Thoracic aorta (tissue), 2 donors: ENCODE measurements at places on chromosomes 12 and 14.

GRCh38 chr12:75782069-75782581 is 249.5 kb downstream of the PHLDA1 start:
- no peak for DNase-seq

DNA sequence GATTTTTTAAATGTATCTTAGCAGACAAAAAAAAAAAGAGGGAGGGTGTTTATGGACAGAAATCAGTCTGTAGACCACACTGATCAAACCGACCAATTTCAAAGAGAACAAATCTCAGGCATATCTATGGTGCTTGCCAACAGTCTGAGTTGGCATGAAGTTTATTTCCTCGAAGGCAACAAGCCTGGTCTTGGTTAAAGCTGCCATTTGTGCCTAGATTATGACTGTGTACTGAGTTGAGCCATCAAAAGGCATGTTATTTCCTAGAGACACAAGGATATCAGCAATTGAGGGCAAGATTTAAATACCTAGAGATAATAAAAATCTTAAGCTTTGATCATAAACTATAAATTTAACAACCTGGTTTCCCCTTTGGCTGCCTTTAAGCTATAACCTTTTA is 119.2 kb downstream of the SLC2A13 start:
- DNase-seq = no peak

GRCh38 chr14:21210023-21210422 is 54.2 kb upstream of the OR5AU1 start:
- DNase-seq = no peak

DNA sequence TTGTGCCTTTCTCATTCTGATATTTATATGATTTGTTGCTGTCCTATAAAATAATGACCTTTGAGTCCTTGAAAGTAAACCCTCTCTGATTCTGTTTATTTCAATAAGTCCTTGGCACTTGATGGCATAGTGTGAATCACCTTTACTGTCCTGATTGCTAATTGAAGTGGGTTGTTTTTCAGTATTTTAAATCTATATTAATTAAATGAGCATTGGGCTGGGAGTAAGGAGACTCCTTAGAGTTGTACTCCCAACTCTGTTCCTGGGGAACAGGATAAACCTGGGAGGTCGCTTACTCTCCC is 235.7 kb downstream of the EGLN3 start:
- DNase-seq = no peak

DNA sequence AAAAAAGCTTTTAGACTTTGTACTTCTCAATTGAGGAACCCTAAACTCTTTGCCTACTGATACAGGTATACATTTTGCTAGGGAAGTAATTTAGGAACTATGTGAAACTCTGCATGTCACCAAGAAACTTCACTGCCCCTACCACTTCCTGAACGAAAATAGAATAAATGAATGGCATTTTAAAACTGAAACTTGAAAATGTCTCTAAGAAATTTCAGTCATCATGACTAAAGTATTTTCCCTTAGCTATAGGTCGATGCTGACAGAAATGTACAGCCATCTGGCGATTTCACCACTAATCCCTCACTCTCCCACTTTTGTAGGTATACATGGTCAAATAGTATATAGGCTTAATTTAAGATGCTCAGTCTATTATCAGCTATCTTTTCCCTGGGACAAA is 194.9 kb upstream of the SYT10 start:
- no peak for DNase-seq
